Central memory CD4-positive, alpha-beta T cell (primary cell): ENCODE measurements at places on chromosomes 1 and 21.
A peak's percentile ranks its signal among the peaks of the same experiment; 100 is the strongest.

DNA sequence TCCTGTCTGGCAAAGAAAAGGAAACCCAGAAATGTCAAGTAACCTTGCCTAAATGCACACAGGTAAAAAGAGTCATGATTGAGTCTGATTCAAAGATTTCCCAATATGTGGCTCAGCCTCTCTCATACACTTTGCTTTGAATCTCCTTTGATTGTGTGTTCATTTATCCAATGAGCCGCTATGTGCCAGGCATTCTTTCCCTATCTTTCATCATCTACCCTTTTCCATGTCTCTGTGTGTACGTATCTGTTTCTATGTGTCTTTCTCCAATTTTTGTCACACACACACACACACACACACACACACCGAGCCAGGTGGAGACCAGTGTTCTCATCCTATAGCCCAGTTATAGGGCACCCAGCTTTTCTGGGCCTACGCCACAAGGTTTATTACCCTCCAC, 35.7 kb upstream of the BCL9 start:
- no peak for DNase-seq

GRCh38 chr1:116674751-116675150, 7.2 kb upstream of the IGSF3 start:
- DNase-seq, result no peak

GRCh38 chr1:115347282-115347681, 9.2 kb upstream of the NGF start:
- DNase-seq, result no peak

GRCh38 chr1:192797891-192798290, 10.9 kb upstream of the RGS2 start:
- no peak for DNase-seq

DNA sequence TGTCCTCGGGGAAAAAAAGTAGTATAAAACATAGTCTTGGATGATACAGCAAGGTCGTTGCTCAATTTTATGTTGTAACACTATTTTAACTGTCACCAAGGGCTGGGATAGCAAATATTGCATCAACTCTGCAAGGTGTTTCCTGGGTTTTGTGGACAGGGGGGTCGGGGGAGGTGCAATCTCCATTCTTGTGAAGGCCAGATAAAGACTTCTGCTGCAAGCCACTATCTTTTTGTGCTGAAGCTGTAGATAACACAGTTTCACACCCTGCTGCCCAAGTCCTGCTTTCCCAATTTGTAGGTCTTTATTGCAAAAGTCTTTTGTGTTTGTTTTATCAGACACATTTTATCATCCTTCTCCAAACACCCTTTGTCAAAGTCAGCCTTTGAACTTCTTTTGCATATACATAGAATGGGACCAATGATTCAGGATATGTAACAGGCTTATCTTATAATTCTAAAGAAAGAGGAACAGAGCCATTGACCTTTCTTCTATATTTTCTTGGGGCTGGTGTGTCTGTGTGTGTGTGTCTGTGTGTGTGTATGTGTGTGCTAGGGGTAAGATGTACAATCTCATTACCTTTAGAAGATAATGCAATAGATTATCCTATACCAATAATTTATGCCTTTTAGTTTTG, 140.6 kb downstream of the RUNX1 start:
- no peak for DNase-seq

DNA sequence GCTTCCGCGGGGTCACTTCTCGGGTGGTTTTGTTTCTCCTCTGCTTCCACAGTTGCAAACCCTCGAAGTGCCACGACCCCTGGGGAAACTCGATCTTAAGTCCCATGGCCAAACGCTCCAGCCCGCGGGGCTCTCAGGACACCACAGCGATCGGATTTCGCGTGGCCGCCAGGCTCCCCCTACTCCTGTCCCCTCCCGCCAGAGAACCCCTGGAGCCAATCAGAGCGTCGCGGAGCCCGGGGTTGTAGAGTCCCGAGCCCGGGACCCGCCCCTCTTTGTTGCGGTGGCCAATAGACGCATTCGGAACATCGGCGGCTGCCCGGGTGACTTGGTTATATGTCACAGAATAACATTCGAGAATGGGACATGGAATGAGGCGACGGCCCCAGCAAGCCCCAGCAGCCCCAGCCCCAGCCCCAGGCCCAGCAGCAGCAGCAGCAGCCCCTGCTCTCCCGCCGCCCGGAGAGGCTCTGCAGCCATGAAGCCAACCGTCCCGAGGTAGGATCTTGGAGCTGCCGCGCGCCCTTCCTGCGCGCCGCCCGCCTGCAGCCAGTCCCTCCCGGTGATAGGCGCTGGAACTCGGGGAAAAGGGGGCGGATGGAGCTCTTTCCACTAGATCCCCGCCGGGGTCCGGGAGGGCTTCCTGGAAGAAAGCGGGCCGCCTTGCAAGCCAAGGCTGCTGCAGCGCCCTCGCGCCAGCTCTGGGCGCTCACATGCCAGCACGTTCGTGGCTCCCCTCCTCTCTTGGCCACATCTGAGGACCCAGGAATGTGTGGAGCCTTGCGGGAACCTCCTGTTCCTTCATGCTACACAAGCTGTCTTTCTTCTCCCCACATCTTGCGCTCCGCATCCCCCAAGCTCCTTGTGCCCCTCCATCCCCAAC, at the start of gene VASH2:
Gene VASH2, plus strand, starts transcription at position 299 of the 883 bp plus-strand sequence. CDS start 1,002 bp downstream, outside the sequence.
- DNase-seq, result peak; percentile 12

DNA sequence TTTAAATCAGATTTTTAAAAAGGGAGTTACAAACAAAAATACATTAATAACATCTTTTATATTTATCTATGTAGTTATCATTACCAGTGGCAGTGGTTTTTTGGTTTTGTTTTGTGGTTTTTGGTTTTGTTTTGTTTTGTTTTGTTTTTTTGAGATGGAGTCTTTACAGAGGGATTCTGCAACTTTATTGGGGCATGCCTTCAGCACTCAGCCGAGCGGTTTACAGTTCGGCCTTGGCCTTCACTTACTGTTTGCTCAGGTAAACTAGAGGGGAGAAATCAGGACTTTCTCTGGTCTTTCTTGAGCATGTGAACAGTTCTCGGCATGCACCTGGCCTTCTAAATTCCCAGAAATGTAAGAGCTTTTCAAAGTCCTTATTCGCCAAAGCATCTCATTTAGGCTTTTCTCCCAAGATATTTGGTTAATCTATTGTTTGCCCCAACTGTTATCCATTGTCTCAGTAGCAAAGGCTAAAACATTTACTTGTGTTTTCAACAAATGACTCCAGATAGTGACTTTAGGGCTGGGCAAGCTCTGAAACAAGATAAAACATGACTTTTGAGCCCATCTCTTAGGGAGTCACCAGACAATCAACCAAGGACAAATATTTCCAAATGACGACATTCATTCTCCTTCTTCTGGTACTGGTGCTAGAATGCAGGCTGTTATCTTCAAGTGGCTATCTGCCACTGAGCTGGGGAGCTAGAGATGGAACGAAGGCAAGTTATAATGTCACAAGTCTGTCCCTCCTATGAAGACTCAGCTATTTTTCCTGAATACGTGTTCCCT, 48.4 kb upstream of the ADORA3 start:
- no peak for DNase-seq

GRCh38 chr1:220356981-220357850, 85.0 kb upstream of the RAB3GAP2 start:
- no peak for DNase-seq

DNA sequence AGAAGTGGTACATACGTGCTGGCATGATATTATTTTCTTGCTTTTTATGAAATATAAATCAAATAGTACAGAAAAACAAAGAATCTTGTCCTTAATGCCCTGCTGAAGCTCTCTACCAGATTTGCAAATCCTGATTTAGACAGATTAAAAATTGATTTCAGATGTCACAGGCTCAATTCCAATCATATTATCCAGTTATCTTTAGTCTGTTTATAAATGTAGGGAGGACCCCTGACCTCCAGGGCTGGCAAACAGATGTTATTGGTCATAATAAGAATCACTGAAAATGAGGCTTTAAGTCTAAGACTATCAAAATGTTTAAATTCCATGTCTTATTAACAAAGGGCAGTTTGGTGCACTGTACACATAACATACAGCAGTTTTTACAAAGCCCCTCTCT, 62.1 kb downstream of the TP53BP2 start:
- no peak for DNase-seq

- DNase-seq, result no peak
Observed at GRCh38 chr1:213986020-213986924, 1.5 kb upstream of the PROX1 start.

- no peak for DNase-seq
Observed at GRCh38 chr1:205365945-205366463, 9.3 kb upstream of the KLHDC8A start.

- no peak for DNase-seq
Observed at GRCh38 chr1:14791654-14792053, 193.2 kb downstream of the KAZN start.

DNA sequence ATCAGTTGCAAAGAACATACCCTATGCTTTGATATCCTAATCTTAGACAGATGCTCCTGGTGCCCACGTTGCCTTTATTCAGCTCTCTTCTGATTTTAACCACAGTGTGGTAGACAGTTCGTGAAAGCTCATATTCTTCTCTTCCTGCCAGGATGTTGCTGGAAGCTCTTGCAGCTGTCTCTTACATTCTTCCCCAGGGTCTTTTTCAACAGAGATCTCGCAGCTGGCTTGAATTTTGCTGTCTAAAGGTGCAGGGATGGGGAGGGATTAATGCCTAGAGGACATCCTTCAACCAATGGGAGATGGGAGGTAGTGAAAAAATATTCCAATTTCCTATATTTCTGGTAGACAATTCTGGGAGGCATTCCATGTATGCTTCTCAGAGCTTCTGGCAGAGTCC, 150.0 kb upstream of the APP start:
- DNase-seq, result no peak

DNA sequence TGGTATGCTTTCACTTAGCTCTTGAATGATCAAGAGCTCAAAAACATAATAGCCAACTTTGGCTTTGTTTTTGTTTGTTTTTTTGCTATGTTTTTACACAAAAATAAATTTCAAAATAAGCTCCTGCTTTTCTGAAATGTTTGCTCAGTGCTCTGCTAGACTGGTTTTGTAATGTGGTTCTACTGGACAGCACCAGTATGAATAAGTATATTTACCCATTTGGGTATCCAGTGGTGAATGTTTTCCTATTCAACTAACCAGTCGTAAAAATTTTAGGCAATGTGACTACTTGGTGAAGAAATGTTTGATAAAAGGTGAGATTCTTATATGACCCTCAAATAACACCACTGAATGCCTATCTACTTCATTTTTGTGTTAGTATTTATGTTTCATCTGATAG, 308.6 kb downstream of the PTPRC start:
- DNase-seq, result no peak

- DNase-seq, result no peak
Observed at GRCh38 chr1:182459949-182460348, 10.0 kb downstream of the RGSL1 start.

DNA sequence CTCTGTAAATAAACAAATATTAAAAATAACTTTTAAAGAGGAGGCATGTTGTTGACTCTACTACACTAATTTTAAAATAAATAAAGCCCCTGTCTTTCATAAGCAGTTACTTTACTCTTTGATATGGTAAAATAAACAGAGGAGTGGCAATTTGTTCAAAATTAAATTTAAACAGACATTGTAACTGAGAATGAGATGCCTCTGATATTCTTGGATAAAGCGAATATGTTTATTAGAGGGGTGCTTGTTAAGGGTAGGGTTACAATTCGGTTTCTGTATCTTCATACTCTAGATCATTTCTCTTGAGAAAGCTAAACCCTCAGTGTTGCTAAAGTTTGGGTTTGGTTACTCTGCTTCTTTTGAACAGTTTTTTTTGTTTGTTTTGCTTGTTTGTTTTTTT, 19.6 kb downstream of the LPAR3 start:
- DNase-seq, result no peak

- no peak for DNase-seq
Observed at GRCh38 chr21:26126168-26126553, 44.4 kb downstream of the APP start.

GRCh38 chr21:34135330-34135729, 62.0 kb downstream of the MRPS6 start:
- DNase-seq, result no peak

DNA sequence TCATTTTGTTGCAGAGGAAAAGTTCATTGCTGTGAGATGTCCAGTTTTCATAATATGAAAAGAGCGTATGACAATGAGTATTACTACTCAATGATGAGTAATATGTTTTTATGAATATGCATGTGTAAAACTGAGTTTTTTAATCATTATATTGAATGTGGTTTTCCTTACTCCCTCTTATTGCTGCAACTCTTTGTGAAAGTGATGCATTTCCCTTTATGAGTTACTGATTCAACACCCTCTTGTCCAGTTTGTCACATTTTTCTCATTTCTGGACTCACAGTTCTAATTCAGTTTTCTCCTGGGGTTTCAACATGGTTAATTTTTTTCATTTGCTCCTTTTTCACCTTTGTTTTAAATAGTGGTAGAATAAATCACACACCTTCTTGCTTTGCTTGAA, 35.2 kb upstream of the KCNJ15 start:
- no peak for DNase-seq

DNA sequence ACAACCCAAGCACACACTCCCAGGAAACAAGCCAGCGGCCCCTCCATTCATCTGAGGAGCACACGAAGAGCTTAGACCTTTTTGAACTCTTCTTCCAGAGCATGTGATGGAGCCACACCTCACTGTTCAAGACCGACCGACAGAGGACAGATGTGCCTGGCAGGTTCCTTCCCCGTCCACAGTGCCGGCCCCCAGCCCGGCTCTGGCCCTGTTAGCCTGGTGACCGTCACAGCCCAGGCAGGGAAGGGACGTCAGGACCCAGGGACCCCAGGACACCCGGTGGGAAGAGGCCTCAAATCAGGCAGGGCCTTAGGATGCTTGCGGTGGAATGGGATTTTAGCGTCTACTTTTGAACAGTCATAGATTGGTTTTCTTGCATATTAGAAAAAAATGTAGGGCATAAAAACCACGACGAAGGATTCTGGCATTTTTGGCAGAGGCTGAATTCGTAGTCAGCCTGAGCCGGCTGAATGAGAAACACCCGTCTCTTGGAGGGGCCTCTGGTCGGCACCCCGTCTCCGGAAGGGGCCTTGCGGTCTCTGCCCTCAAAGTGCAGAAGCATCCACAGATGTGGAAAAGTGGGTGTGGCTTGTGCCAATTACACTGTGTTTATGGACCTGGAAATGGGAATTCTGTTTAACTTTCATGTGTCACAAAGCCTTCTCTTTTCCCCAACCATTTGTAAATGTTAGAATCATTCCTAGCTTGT, 79.3 kb downstream of the SIK1 start:
- DNase-seq, result no peak

GRCh38 chr1:243580072-243580471, 270.0 kb downstream of the AKT3 start:
- DNase-seq, result no peak

DNA sequence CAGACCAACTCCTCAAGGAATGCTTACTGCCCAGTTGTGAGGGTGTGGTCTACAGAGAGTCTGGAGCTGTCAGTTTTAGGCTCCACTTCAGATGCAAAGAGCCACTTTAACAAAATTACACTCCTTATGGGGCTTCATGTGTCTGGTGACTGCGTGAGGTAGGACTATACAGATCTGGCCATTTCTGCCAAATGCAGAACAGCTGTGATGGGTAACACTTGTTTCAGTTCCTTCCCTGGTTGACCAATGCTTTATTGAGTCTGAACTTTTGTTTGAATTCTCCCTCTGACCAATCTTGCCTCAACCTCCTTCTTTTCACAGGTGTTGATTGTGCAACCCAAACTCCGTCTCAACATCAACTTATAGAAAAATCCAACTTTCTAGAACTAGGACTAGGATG, 181.2 kb downstream of the OMA1 start:
- DNase-seq, result no peak
